C1 segment of cervical spinal cord (tissue), 14 donors: ENCODE measurements at places on chromosomes 5 and 9.

DNA sequence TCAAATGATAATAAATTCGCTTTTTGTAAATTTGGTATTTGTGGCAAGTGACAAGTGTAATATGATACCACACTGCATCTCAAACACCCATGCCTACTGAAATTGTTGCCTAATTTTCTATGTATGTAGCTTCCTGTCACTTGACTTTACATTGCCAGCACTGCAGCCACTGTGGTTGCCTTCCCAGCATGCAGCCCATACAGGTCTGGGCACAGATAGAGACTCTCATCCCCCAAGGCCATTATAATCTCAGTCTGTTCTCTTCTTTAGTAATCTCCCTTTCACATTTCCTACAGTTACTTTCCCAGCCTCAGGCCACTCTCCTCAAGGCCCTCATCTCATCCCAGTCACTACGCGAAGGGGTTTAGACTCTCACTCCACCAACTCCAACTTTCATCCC, 1200.6 kb downstream of the PTPRD start:
- no peak for DNase-seq

DNA sequence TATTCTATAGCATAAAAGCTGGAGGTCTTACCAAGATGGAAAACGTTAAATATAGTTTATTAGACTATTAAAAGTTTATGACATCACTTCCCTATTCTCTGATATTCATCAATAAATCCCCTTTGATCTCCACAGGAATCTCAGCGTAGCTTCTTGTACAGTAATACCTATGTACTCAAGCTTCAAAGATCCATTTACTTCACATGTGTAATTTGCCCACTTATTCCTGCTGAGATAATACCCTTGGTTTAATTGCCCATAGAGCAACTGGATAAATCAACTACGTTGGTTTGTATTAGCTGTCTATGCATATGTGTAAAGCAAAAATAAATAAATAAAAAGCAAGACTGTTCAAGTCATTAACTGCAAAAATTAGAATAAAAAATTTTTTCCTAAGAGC, 219.7 kb downstream of the EFNA5 start:
- no peak for DNase-seq

DNA sequence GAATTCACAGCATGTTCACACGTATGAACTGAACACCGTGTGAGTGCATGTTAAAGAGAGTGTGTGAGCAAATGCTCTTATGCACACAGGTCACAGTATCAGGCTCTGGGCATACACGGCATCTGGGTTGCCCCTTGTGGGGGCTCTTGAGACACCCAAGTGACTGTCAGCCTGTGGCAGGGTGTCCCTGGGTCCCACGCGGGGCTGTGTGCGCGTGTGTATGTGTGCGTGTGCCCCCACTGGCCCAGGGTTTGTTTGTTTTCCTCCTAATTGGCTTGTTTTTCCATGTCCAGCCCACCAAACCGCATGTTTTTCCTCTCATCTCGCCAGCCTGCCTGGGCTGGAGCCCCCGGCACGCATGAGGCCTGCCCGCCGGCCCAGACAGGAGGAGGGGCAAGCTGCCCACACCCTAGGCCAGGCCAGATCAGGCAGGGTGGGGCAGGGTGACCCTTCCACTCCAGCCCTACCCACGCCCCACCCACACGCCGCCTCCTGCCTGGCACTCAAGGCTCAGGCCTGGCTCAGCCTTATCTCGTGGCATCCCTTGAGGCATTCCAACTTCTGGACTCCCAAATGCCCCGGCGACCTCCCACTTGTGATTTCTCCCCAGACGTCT, 28.8 kb downstream of the CNTFR start:
- DNase-seq = no peak

- no peak for DNase-seq
These were observed 173.2 kb downstream of the GNA14 start for GRCh38 chr9:77474936-77475335.

GRCh38 chr9:7534211-7534935, 265.2 kb downstream of the DMAC1 start:
- DNase-seq = no peak

DNA sequence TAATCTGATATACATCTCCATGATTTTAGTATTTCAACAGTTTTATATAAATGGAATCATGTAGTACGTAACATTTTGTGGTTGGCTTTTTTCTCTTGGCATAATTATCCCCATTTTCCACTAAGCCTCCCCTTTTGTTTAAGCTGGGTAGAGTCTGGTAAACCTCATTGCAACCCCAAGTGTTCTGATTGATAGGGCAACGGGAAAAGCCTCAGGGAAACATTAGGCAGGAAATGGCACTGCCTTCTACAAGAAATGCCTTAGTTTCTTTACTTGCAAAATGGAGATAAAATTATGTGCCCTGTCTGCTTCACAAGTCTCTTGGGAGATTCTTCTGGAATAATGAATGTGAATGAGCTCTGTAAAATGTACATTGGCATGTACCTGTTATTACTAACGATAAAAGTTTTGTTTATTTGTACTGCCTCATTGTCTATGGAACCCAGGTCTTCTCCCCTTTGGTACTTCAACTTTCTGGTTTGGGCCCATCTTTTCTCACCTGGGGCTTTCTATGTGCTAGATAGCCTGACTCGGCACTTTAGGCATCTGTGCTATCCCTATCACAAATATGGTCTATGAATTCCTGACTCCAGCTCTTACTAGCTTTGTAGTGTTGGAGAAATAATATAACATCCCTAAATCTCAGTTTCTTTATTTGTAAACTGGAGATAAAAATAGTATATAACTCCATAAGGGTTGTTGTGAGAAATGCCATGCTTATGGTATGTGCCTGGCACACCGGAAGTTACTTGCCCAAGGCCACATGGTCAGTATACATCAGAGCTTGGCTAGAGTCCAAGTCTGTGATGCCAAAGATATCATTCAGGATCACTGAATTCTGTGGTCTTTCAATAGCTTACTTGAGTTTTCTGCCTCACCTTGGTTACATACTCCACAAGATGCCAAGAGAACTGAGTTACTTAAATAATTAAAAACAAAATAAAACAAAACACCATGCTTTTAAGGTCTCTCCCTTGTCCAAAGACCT, 48.2 kb upstream of the ZNF169 start:
- no peak for DNase-seq
